ENCODE measurements at places on chromosomes 5 and 9. TPM values are rescaled to one million over a fixed set of nuclear protein-coding genes. Genes with fewer than 3 reads are reported as not detected.

Gene GKAP1
- total RNA-seq = 2.2 TPM

Gene PCDHA1
- not detected for total RNA-seq

Gene GRM6
- total RNA-seq = not detected

Gene PRSS3
- total RNA-seq = 16.2 TPM

Gene NREP
- total RNA-seq = 51.6 TPM

Gene FOXD1
- 0.09 TPM for total RNA-seq

Gene SNCAIP
- 14.4 TPM for total RNA-seq

Gene CACNA1B
- total RNA-seq = under 0.01 TPM
